ENCODE measurements at places on chromosomes 1 and 21.

GRCh38 chr1:222216255-222216754, 331.6 kb downstream of the HHIPL2 start:
- no peak for DNase-seq

- no peak for DNase-seq
Measured at GRCh38 chr1:79646880-79647279, 640.4 kb upstream of the ADGRL4 start.

GRCh38 chr1:44483089-44483874, 78.2 kb downstream of the RNF220 start:
- no peak for DNase-seq

- no peak for DNase-seq
Measured at GRCh38 chr1:193462629-193463320, 276.4 kb upstream of the B3GALT2 start.

DNA sequence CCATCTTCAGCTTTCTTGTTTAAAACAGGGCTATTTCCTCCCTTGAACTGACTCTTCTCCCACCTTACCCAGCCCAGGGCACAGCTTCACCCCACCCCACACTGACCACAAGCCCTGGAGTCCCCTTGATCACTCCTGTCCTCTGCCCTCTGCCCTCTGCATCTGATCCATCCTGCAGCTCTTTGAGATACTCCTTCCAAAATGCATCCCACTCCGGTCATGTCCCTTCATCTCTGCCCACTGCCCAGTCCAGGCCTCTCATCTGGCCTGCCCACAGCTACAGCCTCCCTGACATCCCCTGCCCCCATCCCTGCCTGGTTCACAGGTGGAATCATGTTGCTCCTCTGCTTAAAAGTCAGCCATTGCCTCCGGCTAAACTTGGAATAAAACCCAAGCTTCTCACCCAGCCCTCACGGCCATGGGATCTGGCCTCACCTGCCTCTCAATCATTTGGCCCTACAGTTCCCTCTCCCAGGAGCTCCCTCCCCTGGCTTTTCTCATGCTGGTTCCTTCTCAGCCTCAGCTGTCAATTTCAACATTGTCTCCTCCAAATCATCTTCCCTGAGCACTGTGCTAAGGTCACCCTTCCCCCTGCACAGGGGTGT, 202.0 kb downstream of the MATN1 start:
- DNase-seq = no peak

- DNase-seq = peak; percentile 59
Measured at GRCh38 chr21:38903690-38904139, 98.0 kb downstream of the ETS2 start.

DNA sequence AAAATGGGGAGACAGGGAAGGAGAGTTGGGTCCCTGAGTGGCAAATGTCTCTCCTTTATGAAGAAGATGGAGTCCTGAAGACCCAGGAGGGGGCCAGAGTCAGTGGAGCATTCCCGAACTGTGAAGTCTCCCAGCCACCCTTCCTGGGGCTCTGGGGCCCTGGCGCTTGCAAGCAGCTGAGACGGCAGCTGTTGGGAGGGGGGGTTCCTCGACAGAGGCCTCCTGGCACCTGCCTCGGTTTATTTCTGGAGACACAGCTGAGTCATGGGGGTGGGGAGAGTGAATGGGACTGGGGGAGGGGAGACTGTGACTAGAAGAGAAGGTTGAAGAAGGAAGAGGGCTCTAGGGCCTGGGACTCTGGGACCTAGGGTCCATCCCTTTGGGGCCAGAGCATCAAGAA, 14.0 kb downstream of the NES start:
- DNase-seq = no peak

DNA sequence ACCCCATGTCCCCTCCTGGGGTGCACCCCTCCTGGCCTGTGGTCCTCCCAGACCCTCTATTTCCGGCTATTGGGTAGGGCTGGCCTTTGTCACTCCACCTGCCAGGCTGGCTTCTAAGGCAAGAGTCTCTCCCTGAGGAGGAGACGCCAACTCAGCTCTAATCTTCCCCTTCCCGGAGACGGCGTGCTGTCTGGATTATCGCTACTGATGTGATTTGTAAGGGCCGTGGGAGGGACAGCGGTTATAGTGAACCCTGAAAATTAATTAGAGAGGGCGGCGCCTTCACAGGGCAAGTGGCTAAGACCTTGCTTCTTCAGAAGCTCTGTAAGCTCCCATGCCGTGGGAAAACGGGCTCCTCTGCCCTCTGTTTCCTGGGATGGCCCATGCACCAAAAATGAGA, 207.0 kb upstream of the VAMP3 start:
- DNase-seq = no peak

GRCh38 chr1:22290157-22290556, 147.3 kb upstream of the WNT4 start:
- DNase-seq = no peak
